Left renal pelvis (tissue), 4 donors: ENCODE measurements at places on chromosomes 1 and 21.

- DNase-seq = no peak
Measured at GRCh38 chr1:212485571-212485912, 52.8 kb downstream of the NENF start.

DNA sequence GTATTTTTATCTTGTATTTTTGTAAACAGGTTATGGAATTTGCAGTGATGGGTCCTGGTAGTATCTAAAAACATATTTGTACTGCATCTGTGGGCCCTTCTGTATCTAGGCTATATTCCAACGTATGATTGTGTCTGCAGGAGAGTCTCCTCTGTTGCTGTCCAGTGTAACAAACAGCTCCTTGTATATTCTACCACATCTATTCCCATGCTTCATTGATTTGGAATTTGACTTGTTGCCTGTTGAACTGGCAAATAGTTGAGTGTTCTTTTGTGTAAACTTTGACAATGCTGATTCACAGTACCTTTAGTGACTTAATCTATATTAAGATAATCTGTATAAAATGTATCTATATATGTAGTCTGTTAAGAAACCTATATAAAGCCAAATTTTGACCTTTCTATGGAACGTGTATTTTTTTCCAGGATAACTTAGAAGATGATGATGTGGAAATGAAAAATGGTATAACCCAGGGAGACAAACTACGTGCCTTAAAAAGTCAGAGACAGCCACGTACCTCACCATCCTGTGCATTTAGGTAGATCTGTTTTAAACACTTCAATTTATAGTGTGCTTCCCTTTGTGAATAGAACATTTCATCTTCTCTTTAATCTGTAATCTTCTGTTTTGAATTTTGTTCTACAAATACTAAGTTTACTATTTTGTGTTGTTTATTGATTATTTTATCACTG lies 43.4 kb upstream of the GPR88 start:
- DNase-seq = no peak

GRCh38 chr1:145959957-145960467 lies 2.2 kb upstream of the LIX1L start:
- no peak for DNase-seq

GRCh38 chr1:53584777-53585107 lies 125.5 kb downstream of the DMRTB1 start:
- DNase-seq = no peak

DNA sequence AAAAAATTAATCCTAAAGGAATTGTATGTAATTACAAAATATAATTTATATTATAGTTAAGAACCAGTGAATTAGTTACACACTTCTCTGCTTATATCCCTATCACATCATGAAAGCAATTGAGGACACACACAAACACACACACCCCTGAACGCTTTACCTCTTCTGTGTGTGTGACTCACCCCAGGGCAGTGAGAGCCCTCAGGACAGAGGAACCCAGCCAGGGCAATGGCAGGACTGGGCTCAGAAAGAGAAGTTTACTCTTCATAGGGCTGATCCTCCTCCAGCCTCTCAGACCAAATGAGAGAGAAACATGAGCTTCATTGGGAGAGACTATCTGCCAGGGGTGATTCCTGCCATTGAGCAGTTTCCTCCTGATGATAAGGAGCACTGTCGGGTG lies 38.1 kb downstream of the SLC44A3 start:
- no peak for DNase-seq

- DNase-seq = no peak
Measured at GRCh38 chr1:110152133-110152785, 2.0 kb downstream of the SLC6A17 start.

DNA sequence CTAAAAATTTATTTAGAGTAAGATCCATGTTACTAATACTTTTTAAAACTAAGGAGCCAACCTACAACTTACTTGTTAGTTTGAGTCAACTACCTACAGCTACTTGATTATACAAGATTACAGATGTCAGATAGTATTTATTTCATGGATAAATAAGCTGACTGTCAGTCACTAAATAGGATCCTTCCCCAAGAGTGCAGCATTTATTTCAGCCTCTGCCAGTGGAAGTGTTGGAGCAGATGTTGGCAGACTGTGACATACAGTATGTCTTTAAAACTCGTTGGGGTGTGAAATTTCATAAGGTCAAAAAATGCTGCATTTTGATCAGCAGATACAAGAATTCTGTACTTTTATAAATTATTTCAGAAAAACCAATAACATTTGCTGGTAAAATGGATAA lies 156.2 kb downstream of the AKT3 start:
- no peak for DNase-seq

- no peak for DNase-seq
Measured at GRCh38 chr1:111801071-111801850, 45.6 kb downstream of the DDX20 start.

GRCh38 chr21:26539566-26539965 lies 33.5 kb downstream of the CYYR1 start:
- no peak for DNase-seq
